Stimulated activated CD4-positive, alpha-beta T cell treated with anti-CD3 and anti-CD28 coated beads, TNF-alpha, amount 100 ng/mL, for 1 hour (primary cell): ENCODE measurements at places on chromosomes 6 and 20.
A peak's percentile ranks its signal among the peaks of the same experiment; 100 is the strongest.

DNA sequence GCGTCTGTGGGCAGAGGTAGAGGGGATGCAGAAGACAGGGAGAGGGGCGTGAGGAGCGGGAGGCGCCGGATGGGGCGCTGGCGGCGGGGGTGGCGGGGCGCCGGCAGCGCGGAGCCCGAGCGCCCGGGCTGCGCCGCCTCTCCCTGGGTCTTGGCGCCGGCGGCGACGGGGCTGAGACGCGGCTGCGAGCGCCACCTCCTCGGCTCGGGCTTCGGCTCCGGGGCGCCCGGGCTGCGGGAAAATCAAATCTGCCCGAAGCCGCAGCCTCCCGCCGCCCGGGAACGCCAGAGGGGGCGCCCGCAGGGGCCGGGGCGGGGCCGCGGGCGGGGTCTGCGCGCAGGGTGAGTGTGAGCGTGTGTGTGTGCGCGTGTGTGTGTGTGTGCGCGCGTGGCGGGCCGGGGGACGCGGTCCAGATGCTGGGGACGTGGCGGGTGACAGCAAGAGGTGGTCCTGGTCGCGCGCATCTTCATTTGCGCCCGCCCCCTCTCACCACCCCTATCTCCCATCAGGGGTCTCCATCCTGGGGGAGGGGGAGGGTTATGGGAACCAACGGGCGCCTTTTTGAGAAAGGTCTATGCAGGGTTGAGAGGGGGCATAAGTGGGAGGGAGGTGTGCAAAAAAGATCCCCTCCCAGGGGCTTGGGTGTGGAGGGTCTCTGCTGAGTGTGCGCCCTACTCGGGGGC is 646 bp upstream of the CPNE5 start:
- DNase-seq = peak; percentile 29

DNA sequence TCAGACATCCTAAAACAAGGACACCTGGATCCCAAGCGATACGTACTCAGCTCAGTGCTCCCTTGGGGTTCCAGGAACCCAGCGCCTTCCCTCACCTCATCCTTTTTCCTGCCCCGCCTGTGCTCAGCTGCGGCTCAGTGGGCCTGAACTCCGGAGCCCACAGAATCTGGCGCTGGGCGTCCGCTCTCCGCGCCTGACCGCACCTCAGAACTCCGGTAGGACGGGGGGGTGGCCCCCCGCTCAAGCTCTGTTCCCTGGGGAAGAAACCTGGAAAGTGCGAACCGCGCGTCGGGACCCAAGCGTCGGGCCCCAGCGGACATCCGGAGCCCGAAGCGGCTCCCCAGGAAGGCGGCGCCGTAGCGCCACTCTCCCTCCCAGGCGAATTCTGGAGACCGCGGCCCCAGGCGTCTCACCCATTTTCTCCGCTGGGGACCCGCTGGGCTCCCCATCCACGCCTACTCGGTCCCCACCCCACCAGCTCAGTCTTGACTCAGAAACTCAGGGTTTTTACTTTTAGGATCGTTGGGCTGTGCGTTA is 336 bp upstream of the LY6G5C start:
- DNase-seq = no peak

DNA sequence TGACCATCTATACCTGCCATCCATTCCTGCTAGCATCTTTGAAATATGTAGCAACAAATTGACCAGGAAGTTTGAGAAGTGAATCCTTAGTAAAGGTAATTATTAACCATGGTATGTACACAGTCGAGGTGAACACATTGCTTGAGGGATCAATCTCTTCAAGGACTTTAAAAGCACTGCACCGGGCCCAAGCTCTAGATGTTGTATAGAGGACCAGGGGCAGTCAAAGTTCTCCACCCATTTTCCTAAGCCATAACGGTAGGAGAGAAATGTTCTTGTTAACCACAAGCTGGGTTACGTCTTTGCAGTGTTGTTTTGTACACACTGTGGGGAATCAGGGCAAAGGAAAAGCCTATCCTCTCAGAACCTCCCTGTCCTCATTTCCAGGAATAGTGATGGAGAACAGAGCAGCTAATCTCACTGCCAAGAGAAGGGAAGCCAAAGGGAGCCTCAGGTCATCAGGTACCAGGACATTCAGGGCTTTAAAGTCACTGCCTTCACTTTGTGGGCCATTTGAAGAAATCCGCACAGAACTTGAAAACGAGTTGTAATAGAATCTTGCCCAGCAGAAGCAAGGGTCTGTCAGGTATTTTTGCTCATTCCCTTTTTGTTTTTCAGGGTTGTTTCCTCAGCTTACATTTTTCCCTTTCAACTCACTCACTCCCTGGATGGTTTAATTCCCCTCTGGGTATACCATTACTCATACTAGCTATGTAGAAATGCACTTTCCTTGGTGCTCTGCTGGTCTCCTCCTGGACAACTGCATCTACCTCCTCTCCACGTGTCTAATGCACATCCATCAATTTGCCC is 5.3 kb upstream of the PM20D2 start:
- DNase-seq = no peak

- no peak for DNase-seq
Observed at GRCh38 chr6:125815080-125815910, 24.5 kb downstream of the NCOA7 start.

DNA sequence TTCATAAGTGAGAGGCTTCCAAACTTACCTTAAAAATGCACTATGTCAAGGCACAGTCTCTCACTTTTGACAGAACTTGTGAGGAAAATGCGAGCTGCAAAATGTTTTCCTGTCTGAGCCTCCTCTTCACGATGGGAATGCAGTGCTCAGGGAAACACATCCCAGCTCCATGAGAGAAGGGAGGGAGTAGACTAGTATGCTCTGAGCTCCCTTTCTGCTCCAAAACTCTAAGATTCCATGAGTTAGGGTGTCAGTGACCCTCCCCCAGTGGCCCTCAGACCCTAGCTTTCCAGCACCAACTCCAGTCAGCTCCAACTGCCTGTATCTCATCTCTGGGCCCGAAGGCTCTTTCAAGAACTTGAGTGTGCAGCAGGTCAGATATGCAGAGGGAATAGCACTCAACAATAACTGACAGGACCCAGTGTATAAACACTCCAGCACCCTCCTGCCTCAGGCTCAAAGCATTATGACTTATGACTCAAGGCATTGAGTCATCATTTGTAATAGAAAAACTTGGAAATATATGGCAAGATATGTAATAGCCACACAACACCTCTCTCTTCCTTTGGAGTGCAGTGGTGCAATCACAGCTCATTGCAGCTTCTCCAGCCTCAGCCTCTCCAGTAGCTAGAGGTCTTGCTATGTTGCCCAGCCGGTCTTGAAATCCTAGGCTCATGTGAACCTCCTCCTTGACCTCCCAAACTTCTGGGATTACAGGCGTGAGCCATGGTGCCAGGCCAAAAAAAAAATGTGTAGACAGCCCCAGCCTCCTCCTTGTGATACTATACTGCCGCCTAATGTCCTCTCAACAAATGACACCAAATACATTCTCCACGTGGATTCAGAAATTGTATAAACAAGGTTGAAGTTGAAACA is 16.7 kb upstream of the ENTPD6 start:
- DNase-seq = no peak

DNA sequence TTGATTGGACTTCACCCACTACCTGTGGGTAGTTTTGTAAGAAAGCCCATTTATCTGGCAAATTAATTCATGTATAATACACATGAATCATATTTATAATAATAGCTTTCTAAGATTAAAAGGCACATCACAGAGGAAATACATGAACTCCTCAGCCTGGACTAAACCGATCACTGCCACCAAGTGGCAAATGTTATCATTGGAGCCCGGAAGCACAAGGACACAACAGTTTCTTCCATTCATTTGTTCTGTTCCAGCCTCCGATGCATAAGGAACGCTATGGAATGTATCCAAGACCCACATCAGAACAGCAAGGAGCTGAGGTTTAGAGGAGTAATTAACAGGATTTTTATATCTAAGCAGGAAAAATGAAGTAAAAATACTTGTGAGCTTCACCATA is 13.9 kb upstream of the IPCEF1 start:
- no peak for DNase-seq

DNA sequence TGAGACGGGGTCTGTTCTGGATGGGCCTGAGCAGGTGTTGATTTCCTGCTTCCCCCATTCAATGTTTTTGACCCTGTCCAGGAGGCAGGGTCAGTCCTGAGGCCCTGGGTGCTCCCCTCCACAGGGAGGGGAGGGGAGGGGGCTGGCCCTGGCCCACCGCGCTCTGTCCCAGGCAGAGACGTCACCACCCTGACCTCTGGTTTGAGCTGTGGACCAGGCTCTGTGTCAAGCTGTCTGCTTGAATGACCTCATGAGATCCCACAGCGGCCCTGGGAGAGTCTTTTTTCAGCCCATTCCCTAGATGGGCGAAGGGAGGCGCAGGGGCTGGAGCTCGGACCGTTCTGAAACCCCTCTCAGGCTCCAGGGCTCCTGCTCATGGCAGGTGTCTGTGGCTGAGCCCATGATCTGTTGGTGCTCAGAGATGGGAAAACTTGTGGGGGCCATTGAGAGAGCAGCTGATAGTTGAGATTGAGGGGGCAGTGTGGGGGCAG is 8.9 kb upstream of the LKAAEAR1 start:
- no peak for DNase-seq

GRCh38 chr20:51495921-51496545 is 46.5 kb downstream of the NFATC2 start:
- no peak for DNase-seq

DNA sequence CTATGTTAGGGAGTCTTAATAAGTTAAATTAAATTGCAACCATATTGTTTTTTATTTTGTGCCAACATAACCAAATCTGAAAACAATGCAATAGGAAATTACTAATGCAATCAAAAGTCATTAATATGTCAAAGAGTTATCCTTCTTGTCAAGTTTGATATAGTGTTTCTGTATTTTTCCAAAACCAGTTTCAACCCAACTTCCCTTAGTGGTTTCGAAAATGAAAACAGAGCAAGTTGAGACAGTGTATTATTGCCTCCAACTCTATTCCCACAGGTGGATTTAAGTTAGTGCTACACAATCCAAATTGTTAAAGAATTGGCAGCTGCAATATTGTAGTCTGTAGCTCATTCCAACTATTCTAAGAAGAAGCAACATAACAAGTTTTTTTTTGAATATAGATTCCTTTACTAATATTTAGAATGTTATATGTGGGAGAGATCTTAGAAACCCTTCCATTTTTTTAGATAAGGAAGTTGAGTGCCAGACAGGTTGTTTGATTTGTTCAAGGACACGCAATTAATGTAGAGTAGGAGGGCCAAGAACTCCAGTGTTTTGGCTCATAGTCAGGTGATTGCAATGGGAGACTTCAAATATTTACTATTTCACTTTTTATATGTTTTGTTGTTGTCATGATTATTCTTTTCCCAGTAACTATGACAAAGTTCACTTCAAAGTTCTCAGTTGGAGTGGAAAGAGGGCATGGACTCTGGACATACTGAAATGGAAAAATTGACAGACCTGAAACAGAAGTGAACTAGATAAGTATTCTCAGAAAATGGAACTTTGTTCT is 282.4 kb upstream of the HSF2 start:
- no peak for DNase-seq

- DNase-seq = no peak
Observed at GRCh38 chr6:39440039-39440426, 117.5 kb upstream of the KCNK16 start.

GRCh38 chr6:28943557-28944411 is 20.0 kb upstream of the TRIM27 start:
- peak; percentile 65 for DNase-seq

DNA sequence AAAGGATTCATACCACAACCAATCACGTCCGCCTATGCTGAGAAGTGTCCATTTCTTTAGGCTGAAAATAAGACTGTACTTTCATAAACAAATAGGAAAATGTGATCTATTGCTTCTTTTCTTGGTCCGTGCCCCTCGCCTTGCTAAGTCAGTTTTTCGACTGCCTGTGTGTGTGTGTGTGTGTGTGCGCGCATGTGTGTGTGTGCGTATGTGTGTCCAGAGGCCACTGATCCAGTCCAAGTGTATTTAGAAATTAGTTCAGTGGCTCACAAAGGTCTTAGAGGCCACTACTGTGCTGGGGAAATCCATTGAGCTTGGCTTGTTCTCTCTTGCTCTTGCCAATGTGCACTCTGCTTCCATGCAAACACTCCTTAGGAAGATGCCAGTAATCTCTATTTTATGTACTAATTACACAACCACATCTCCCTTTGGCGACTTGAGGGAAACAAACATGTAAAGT is 50.5 kb downstream of the SLC22A23 start:
- no peak for DNase-seq

GRCh38 chr6:129292836-129293235 is 409.9 kb downstream of the LAMA2 start:
- no peak for DNase-seq

GRCh38 chr6:157128235-157128775 is 195.0 kb downstream of the TMEM242 start:
- DNase-seq = no peak

GRCh38 chr6:124055963-124056362 is 252.3 kb downstream of the NKAIN2 start:
- DNase-seq = no peak

- DNase-seq = no peak
Observed at GRCh38 chr20:43477619-43478018, 19.9 kb downstream of the SRSF6 start.

- no peak for DNase-seq
Observed at GRCh38 chr6:33771146-33772081, 17.5 kb downstream of the LEMD2 start.

GRCh38 chr6:127880429-127880828 is 20.4 kb downstream of the THEMIS start:
- DNase-seq = no peak

DNA sequence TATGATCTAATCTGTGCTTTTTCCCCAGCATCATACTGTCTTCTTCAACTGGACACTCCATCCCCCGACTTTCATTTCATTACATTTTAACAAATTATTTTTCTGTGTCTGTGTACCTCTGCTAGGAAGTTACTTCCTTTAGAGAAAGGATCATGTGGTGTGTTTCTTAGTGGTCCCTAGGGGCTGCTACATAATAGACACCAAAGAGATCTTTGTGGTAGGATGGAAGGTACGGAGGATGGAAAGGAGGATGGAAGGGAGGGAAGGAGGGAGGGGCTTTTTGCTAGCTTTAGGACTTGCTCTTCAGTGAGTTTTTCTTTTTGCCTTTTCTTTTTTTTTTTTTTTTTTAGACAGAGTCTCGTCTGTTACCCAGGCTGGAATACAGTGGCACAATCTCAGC is 95.7 kb downstream of the TNFAIP3 start:
- no peak for DNase-seq

DNA sequence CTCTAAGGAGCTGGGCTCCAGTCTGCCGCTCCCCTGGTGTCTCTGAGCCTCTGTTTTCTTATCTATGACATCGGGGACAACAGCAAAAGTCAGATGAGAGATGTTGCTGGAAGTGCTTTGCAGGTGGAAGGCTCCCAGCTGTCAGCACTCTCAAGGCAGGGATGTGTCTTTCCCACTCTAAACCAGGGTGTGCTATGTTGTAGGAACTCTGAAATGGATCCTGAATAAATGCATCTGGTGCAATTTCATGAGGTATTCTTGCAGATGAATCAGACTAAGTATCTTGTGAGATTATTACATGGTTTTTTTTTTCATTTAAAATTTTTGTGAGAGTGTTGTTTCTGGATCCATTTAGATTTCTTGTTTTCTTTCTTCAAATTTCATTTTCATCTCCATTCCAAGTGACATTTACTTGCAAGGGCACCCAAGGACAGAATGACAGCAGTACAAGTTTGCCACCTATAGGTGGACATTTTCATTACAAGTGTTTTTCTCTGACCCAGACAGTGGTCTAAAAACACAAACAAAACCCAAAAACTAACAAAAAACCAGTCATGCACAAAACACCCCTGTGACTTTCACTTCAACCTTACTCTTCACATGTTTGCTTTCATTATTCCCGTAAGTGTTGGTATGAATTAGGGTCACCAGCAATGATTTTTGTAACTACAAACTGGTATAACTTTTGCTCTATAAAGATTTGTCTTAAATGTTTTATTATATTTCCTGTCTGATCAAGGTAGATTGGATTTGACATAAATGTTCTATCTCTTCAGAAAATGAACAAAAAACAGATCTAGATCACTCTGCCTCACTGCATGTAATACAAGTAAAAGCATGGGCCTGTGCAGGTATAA is 14.7 kb upstream of the SIM1 start:
- DNase-seq = no peak
